ENCODE measurements at places on chromosomes 1 and 21.

- no peak for DNase-seq
These were observed 32.8 kb upstream of the ABCD3 start for GRCh38 chr1:94385308-94385929.

DNA sequence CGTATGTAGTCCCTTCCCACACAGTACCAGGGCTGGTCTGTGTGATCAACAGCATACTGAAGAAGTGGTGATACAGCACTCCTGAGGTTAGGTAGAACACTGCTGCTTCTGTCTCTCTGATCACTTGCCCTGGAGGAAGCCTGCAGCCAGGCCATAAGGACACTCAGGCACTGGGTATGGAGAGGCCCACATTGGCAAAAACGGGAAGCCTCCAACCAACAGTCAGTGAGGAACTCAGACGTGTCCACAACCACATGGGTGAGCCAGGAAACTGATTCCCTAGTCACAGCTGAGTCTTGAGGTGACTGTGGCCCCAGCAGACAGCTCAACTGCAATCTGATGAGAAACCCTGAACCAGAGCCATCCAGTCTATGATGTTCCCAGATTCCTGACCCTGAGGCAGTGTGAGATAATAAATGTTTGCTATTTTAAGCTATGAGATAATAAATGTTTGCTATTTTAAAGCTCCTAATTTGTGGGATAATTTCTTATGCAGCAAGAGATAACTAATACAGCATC lies 62.5 kb downstream of the COQ8A start:
- no peak for DNase-seq

GRCh38 chr1:230104395-230105244 lies 37.6 kb downstream of the GALNT2 start:
- DNase-seq: peak; percentile 98

- no peak for DNase-seq
These were observed 140.3 kb downstream of the PLXNA2 start for GRCh38 chr1:208103597-208104513.

DNA sequence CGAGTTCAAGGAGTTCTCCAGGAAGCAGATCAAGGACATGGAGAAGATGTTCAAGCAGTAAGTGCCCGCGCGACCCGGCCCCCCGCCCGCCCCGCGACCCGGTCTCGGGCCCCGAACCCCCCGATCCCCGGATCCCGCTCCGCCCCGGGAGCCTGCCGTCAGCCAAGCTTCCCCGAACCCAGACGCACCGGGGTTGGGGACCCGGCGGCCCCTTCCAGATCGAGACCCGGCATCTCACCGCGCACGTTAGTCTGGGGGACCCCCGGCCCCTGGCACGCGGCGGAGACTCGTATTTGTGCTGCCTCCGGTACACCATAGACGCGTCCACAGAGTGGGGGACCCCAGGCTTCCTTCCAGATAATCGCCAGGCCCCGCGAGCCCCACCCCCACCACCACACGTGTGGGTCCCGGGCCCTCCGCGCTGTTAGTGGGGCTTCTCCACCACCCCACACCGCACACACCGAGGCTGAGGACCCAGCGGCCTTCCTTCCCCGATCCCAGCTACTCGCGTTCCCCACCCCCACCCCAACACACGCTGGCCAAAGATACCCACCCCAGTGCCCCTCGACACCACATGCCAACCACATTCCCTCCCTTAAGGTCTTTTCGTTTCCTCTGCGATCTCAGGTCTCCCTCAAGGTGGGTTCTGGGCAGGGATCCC lies 665 bp downstream of the EFHD2 start:
- DNase-seq: no peak

DNA sequence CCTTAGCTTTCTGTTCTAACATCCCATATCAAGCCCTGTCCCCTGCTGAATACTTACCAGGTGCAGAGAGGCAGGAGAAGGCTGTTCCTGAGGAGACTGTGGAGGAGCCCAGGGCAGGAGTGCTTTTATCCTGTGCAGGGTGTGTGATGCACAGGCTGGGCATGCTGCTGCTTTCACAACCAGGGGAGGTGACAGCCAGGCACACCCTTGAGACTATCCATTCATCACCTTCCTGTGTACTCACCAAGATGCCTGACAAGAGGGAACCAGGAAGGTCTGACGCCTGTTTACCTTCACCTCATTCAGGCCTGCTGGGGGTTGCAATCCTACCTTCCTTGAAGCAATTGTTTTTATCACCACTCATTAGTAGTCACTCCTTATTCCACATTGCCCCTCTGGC lies at the start of gene LCE3E:
Gene LCE3E (minus strand): TSS at position 100 of the 400 bp plus-strand sequence. CDS start 572 bp downstream, outside the sequence.
- DNase-seq: peak; percentile 84

GRCh38 chr1:223123011-223123610 lies 19.9 kb downstream of the TLR5 start:
- no peak for DNase-seq

GRCh38 chr1:114189398-114189797 lies 35.7 kb upstream of the SYT6 start:
- DNase-seq: no peak

DNA sequence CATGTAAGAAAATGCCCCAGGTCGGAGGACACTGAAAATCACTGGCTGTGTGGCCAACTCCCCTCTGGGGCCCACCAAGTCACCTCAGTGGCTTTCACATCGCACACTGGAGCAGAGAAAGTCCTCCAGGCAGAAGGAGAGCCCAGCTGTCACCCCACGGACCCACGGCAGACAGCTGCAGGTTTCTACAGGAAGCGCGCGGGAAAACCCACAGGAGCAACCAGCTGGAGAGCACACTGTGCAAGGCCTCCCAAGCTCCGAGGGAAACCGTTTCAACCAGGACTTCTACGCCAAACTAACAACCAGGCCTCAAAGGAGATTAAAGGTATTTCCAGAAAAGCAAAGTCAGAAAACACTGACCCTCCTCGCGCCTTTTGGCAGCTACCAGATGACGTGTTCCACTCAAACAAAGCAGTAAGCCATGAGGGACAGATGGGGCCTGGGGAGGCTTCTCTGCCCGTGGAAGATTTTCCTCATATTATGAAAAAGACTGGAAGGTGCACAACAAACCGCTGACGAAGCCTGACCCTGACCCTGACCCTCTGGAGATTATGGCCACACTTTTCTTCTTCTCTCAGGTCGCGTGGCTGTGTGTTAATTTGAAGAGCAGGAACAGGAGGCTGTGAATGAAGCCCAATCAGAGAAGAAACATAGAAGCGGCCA lies 21.0 kb downstream of the WDR4 start:
- no peak for DNase-seq

DNA sequence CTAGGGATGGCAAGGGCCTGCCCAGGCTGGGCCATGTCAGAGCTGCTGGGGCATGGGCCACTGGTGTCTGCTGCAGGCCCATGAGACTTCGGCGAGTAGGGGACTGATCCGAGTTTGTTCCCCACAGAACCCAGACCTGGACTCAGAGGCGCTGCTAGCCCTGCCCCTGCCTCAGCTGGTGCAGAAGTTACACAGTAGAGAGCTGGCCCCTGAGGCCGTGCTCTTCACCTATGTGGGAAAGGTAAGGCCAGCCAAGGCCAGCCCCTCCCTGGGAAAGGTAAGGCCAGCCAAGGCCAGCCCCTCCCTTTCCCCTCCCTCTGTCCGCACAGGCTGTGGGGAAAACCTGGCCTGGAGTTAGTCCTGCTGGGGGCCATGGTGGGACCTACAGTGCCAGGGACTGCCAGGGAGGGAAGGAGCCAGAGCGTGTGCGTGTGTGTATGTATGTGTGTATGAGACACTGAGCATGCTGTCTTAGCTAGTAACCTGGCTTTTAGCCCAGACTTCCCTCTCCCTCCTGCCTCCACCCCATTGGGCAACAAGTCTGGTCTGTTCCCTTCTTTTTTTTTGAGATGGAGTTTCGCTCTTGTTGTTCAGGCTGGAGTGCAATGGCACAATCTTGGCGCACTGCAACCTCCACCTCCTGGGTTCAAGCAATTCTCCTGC lies 8.0 kb downstream of the FAAH start:
- peak; percentile 83 for DNase-seq

DNA sequence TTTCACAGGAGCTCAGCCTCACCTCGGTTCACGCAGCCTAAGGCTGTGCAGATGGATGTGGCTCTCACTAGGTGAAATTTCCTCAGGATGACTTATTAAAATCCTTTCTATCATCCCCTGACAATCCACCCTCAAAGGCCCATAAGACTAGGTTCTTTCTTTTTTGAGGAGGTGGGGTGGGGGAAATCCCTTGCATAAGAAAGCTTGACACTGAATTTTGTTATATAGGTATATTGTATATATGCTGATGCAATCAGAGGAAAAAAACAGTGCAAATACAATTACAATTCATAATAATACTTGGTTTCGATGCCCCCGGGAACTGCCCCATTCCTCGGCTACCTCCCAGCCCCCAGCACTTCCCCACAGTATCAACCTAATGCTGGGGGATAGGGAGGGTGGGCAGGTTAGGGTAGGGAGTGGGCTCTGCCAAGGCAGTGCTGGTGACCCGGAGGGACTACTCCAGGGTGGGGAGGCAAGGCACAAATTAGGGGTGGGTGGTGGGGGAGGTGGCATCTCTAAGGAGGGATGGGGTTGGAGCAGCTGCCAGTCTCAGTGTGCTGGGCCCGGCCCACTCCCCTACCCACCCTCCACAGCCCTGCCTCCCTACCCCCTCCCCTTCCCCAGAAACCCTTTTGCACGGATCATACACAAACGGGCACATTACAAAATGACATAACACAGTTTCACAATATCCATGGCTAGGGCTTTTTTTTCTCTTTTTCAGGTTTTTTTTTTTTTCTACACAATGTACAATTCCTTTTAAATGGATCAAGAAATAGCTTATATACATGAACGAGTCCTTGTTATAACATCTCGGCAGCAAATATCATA lies 30.9 kb downstream of the SLC27A3 start:
- DNase-seq: no peak

- no peak for DNase-seq
These were observed 136.8 kb downstream of the TYW3 start for GRCh38 chr1:74869702-74870101.

GRCh38 chr1:114632427-114632826 lies 37.4 kb downstream of the DENND2C start:
- no peak for DNase-seq
